ENCODE measurements at places on chromosomes 3 and 15.

DNA sequence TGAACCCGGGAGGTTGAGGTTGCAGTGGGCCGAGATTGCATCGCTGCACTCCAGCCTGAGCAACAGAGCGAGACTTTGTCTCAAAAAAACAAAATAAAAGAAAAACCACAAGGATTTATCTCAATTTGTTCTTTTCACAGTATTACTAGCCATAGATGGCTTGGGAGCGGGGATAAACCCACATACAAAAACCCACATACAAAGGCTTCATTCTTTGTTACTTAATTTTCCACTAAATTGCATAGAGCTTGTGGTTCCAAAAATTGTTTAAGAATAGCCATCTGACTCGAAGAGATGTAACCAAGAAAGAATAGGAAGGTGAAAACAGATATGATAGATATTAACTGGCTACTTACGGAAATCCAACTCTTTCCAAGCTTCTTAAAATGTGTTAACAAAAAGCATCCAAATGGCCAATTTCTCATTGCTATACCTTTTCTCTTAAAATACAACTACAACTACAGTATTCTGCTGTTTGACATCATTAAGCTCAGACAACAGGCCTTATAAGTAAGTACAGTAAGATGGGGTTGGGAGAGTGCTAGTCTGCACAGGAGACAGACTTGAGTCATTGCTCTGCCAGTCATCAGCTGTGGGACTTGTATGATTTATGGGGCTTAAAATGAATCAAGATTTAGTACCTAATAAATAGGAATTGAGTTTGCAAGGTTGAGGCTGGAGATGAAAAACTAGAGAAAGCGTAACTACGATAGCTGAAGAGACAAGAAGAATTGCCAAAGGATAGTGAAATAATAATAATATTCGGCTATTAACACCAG, 96.6 kb upstream of the PLXND1 start:
- DNase-seq, result no peak

GRCh38 chr15:51155891-51156290, 61.2 kb upstream of the TNFAIP8L3 start:
- DNase-seq, result no peak

GRCh38 chr3:194000100-194000499, 135.8 kb upstream of the HES1 start:
- DNase-seq, result no peak

- DNase-seq, result no peak
Observed at GRCh38 chr3:148707601-148708380, 10.1 kb downstream of the AGTR1 start.

GRCh38 chr3:26118165-26118564, 328.3 kb downstream of the OXSM start:
- no peak for DNase-seq

GRCh38 chr15:101664303-101664913, 12.2 kb upstream of the TM2D3 start:
- no peak for DNase-seq

DNA sequence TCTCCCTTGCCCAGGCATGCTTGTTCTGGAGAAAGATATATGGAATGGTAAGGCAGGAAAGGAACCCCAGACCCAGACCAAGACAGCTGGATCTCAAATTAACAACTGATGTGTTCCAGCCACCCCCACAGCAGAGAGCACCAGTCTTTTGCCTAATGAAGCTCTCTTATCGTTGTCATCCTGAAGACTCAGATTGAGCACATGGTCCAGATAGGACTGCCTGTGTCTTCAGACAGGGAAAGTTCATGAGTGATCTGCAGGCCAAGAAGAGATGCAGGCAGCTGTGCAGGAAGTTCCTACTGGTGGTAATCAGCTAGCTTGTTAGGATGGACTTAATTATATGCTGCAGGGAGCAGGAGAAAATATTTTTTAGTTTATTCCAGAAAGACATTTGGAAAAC, 53.3 kb downstream of the PPP2R3A start:
- DNase-seq, result no peak

DNA sequence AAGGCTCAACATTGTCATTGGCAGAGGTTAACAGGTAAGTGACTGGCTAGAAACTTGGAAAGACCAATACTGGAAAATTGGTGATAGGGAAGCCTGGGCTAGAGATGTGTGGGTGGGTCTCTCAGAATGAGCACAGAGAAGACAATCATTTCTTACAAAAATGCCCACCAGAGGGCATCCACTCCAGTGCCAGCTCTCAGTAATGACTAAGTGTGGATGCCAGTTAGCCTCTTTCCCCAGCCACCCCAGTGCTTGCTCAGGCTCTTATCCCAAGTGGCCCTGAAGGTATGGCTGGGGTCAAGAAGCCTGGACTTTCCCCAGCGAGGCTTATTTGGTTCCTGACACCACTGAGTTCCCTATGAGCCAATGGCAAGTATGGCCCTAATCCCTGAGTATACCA, 115.9 kb upstream of the ST8SIA2 start:
- no peak for DNase-seq

GRCh38 chr15:65081270-65081669, 4.7 kb downstream of the KBTBD13 start:
- DNase-seq, result no peak

DNA sequence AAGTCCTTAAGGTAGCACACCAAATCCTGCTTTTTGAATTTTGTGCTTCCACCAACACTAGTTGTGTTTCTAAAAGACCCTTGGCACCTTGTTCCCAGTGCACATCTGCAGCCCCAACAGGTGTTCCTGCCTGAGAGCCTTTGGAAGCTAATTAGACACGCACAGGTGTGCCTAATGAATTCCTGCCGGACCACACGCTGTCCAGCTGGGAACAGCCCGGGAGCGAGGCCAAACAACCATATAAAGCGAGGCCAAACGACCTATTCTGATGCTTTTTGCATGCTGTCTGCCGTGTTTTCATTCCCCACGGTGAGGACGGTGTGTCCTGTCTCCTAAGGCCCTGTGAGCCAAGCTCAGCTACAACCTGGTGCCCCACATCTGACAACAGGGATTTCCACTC, 99.5 kb downstream of the ATG7 start:
- no peak for DNase-seq

- no peak for DNase-seq
Observed at GRCh38 chr3:126552688-126553283, 5.9 kb downstream of the C3orf22 start.

- DNase-seq, result no peak
Observed at GRCh38 chr3:128196647-128197046, 43.4 kb downstream of the EEFSEC start.

GRCh38 chr3:143685491-143685890, 162.8 kb downstream of the SLC9A9 start:
- no peak for DNase-seq

DNA sequence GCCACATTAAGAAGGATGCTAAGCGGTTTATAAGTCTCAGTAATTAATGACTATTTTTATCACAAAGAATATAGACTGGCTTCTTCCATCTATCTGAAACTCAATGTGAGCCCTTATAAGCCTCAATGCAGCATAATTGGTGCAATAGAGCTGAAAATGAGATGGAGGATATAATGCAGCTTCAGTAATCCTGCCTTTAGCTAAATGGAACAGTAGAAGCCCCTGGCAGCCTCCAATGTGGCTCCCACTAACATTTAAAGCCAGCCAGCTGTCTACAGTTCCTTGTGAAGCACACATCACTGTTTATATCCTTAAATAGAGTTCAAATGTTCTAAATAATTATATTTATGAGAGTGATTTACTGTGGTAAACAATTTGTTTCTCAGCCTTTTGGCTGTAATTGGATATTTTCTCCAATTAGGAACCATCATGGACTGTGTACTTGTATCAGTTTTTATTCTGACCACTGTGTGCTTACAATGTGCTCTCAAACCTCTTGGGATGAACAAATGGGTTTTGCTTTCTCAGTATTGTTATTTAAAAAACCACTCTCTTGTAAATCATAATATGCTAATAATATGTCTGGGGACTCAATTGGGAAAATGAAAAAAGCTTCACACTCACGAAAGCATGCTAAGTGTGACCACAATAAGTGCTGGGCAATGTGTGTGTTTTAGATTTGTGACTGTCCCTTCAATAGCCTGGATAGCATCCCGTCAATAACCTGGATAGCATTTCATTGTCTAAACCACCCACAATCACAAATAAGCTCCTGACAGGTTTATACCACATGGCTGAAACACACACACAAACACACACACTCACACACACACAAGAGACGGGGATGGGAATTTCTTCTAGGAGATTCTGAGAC, 366.6 kb downstream of the GBE1 start:
- DNase-seq, result no peak

GRCh38 chr3:32460031-32460749, 42.5 kb downstream of the CMTM6 start:
- DNase-seq, result peak; percentile 24

DNA sequence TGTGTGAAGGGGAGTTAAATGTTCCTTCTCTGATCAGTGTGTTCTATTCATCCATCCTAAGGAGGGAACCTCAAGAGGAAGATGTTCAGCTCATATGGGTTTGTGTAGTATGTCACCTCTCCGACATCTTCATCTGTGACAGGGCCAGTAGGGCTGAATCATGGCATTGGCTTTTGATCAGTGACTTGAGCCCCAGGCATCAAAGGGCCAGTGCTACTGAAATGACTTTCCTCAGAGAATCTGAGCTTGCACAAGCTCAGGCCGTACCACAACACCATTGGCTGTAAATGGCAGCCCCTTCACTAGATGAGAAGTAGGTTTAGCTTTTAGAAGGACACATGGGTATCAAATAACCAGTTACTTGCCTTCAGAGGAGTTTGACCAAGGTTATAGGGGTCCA, 183.2 kb upstream of the NR2E3 start:
- no peak for DNase-seq

GRCh38 chr15:47951781-47952180, 169.0 kb upstream of the SLC24A5 start:
- no peak for DNase-seq

DNA sequence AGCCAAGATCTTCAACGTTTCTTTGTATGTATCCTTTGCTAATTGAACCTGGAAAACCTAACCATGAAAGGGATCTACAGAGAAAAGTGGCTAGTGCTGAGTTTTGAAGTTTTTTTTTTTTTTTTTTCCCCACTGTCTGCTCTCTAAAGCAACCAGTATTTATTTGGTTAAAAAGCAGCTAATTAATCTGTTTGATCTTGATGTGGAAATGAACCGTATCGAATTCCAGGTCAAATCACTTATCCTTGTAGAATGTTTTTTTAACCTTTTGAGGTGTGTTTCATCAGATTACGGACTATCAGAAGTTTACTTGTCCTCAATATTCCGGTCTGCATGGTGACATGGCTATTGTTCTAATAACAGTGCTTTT, 117.2 kb downstream of the FNDC3B start:
- no peak for DNase-seq

DNA sequence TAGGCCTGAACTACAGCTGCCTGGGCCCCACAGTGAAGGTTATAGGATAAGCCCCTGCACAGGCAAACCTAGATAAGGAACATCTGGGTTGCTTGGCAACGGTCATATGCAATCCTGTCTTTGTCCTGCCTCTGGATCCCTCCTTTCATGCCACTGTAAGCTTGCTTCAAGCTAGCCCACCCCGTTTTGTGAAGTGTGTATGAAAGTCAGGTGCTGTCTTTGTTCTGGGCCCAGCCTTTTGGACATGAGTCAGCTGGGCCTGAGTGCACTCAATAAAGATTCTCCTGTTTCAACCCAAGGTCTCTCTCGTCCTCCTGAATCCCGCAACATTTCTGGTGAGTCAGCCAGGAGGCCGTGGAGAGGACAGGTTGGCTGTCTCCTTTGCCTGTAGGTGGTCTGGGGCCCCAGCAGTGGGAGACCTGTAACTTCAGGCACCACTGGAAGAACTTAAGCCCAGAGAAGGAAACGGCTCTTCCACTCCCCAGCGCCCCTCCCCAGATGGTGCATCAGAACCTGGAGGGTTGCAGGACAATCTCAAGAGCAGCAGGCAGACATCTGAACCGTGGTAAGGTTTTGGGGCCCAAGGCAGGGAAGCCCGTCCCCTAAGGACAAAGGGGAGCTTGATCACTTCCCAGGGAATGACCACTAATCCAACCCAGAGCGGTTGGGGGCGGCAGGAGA, 8.3 kb upstream of the SLC9C1 start:
- no peak for DNase-seq

DNA sequence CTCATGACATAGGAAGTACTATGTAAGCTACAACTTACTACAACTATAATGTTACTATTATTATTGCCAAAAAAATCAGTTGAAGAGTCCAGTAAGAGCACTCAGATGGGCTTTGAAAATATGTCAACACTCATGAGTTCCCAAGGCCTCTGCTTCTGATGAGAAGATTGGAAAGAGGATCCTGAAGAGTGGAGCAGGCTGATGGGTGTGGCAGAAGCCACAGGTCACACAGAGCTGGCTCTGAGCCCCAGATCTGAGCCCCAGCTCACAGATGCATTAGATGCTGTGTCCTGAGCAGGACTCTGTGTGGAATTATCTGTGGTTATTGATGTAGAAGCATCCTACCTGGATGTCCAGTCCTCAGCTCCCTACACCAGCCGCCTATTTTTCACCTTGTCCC, 65.6 kb downstream of the SPSB4 start:
- DNase-seq, result no peak

DNA sequence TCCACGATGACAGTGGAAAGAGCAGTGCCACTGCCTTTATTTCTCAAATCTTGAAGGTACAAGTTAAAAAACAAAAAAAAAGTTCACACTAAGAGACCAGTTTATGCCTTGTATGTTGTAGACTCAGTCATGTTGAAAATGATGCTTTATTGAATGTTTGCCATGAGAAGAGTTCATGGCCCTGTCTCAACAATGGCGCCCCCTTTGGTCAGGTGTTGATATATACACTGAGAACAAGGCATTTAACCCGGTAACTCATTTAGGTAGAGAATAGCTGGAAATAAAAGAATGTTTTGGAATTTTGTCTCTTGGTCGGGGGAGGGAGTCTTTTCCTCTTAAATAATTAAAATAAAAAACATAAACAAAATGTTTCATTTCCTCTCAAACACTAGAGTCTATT, 145.6 kb upstream of the SLC2A2 start:
- DNase-seq, result no peak

- DNase-seq, result no peak
Observed at GRCh38 chr15:56739964-56740640, 6.8 kb upstream of the ZNF280D start.

GRCh38 chr3:48804930-48805329, 42.7 kb downstream of the PRKAR2A start:
- no peak for DNase-seq

Data from stimulated activated CD8-positive, alpha-beta memory T cell treated with anti-CD3 and anti-CD28 coated beads, Interleukin-4, amount 100 ng/mL, for 4 hours (primary cell).